Neural crest cell (in vitro differentiated cells): ENCODE measurements at places on chromosomes 2 and 18.

GRCh38 chr18:74608681-74609080, 11.0 kb downstream of the ZNF407 start:
- no peak for DNase-seq

GRCh38 chr2:189409647-189410046, 31.6 kb upstream of the WDR75 start:
- DNase-seq, result no peak

DNA sequence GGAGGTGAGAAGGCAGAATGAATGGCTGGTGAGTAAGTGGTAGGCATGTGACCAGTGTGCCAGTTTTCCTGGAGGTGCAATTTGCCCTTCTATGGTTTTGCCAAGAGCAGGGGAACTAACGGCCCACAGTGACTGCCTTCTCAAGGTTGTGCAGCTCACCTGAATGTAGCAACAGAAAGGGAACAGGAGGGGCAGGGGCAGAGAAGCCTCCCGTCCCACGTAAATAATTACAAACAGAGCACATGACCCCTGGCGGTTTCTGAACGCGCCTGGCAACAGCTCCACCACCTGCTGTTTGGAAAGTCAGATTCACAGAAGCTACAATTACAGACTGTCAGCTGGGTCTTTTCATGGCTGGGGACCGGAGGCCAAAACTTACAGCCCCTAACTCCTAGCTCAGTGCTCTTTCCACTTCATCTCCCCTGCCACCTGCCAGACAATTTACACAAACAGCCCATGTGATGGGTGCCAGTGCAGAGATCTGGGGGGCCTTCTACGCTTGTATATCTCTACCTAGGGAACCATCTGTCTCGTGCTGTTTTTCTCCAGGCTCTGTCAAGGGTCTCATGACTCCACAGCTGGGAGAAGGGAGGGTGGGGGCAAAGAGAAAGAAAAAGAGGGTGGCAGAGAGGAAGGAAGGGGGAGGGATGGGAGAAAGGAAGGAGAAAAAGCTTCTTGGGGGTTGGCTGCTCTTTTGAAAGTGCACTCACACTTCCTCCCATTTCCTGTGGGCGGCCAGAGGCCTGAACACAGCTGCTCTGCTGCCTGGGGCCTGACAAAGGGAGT, 69.6 kb downstream of the POLR1A start:
- DNase-seq, result peak; percentile 35

- no peak for DNase-seq
These were observed 148.2 kb upstream of the NCK2 start for GRCh38 chr2:105596411-105596921.

- no peak for DNase-seq
These were observed 74.7 kb downstream of the NEURL3 start for GRCh38 chr2:96430394-96430988.

DNA sequence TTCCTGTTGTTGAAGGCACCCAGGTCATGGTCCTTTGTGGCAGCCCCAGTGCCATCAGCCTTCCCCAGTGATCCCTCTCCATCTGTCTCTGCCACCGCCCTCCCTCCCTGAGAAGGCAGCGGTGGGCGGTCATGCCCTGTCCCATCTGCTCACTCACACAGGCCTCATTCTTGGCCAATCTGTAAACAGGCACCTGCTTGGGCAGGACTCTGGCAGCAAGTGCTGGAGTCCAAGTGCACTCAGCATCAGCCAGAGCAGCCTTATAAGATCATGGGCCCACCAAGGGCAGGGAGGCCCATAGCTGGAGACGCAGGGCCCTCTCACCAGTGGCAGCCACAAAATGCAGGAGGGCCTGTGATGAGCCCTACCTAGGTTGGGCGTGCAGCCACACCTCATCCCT, 140.9 kb downstream of the TWIST2 start:
- DNase-seq, result no peak

- DNase-seq, result no peak
These were observed 53.0 kb downstream of the EPHA4 start for GRCh38 chr2:221518935-221519625.

DNA sequence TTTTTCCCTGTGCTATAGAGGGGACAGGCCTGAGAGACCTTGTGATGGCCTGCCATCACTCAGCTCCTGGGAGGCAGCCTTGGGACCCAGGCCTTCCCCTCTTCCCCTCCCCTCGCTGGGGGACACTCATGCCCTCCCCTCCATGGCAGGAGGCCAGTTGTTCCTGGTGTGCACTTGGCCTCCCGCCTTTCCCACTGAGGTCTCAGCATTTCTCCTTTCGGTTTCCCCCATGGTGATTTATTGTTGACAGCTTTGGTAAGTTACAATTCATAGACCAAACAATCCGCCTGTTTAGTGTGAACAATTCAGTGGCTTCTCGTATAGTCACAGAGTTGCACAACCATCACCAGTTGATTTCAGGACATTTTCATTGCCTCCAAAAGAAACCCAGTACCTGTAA, 10.2 kb upstream of the CNDP1 start:
- DNase-seq, result no peak

- DNase-seq, result no peak
These were observed 20.0 kb downstream of the ZNF521 start for GRCh38 chr18:25332002-25332401.

DNA sequence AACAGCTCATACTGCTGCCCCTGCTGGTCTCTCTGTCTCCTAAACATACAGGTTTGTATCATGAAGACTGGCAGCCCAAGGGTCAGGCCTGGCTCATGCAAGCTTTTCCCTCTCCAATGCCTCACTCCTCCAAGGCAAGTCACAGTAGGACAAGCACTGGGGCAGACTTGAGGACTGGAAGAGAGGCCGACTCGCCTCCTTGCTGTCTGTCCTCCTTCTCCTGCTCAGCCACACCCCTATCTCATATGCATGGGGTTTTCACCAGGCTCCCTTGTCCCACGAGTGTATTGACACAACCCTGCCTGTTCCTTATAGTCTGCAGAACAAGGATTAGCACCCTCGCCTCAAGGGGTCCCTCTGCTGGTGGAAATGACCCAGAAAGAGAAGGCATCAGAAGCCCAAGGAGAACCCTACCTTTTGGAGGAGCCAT, 223.7 kb downstream of the SOX11 start:
- DNase-seq, result peak; percentile 29

GRCh38 chr2:185147361-185147760, 549.0 kb downstream of the ZNF804A start:
- no peak for DNase-seq

DNA sequence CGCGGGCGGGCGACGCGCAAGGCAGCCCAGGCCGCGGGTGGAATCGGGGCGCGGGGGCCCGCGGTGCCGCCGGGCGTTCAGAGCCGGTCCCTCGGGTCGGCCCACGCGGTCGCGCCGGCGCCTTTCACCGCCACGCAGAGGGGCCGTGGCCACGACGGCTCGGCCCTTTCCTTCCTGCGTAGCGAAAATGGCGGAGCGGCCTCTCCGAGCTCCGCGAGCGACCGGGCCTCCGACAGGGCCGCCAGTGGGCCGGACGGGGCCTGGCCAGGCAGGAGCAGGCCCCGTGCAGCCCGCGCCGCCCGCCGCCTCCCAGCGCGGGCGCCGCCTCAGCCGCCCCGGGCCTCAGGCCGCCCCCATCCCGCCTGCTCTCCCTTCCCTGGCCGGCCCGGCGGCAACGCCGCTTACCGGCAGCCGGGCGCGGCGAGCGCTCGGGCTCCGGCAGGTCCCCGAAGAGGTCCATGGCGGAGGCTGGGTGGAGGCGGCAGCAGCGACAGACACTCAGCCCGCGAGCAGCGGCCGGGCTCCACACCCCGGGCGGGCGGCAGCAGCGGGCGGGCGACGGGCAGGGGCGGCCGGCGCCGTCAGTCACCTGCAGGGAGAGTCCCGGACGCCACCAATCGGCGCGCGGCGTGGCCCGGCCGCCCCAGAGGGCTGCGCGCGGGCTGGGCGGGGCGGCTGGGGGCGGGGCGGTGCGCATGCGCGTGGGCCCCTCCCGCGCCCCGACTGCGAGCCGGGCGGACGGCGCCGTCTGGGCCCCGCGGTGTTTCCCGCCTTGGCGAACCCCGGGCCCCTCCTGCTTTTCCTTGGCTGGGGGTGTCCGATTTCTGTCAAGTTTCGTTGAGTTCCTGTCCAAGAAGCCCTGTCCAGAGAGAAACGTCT, at the start of gene ILKAP:
ILKAP (minus strand) TSS at position 602 of the 879 bp plus-strand sequence; CDS start at position 460, 142 bp downstream.
- DNase-seq, result peak; percentile 75

DNA sequence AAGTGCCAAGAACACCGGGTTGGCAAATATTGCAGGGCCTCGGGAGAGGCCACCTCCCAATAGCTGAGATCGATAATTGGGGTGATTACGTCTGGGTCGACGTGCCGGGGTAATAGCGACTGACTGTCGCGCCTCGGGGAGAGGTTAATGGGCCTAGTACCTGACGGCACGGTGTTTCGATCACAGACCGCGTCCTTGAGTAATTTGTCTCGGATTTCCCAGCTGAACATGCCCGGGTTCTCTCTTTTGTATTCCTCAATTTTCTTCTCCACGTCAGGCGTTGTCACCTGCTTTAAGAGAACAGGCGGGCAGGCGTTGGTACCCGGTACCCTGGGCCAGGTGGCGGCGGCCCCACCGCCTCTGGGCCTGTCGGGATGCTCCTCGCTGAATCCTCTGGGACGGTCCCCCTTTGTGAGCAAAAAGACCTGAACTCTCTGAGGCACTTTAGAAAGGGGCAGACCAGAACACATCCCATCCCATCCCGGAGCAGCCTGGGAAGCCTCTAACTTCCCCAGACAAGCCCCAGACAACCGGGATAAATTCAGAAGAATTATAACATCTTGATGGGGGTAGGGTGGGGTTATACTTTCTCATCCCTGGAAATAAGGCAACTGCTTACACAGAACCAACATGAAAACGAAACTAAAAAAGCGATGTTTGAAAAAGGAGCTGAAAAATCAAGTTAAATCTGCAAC, 3.3 kb downstream of the PAX3 start:
- no peak for DNase-seq

- DNase-seq, result no peak
These were observed 37.4 kb downstream of the NCKAP1 start for GRCh38 chr2:183000846-183001245.

DNA sequence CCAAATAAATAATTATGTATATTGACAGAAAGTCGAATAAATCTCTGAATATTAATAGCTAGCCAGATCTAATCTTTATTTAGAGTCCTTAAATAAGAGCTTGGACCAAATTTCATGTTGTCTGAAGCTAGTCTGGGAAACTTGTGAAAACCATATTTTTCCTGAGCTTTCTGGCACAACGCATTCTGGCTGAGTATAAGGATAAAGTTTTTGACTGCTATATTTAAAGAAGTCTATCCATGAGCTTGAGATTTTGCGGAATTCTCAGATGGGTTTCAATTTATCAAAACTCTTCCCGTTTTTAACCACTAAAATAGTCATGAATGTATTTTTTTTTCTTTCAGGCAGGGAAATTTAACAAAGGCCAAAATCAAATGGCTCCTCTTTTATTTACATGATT, 23.8 kb downstream of the FAP start:
- no peak for DNase-seq

DNA sequence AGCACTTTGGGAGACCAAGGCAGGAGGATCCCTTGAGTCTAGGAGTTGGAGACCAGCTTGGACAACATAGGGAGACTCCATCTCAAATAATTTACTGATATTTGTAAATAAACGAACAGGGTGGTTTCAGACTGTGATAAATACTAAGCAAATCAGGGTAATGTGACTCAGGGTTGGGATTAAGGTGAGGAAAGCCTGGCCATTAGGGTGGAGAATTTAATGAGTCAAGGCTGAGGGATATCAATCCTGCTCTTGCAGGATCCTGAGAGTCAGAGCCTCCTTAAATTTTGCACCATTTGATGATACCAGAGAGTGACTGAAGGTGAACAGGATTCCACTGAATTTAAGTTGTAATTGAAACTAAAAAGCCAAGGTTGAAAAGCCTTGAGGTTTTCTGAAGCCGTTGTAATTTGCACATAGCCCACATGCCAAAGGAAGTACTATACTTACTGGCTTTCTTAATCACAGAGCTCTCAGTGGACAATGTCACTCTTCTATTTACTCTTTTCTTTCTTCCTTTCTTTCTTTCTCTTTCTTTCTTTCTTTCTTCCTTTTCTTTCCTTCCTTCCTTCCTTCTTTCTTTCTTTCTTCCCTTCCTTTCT, 28.6 kb upstream of the AP1S3 start:
- DNase-seq, result no peak

DNA sequence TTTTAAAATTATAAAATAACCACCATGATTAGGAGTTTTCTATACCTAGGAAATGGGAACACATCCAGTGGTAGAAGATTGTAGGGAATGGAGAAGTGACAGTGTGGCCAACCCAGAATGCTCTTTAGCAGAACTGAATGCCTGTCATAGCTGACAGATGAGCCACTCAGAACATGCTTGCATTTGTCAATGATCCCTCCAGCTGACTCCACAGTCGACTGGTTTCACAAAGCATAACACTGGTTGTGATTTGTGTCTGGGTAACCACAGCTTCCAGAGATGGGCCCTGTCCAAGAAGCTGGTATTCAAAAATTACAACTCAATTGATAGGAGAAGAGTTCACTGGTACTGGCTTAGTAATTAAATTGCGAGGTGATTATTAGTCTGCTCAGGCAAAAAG, 9.0 kb upstream of the CTIF start:
- DNase-seq, result no peak

- no peak for DNase-seq
These were observed 13.0 kb downstream of the TEX44 start for GRCh38 chr2:231605607-231606091.

DNA sequence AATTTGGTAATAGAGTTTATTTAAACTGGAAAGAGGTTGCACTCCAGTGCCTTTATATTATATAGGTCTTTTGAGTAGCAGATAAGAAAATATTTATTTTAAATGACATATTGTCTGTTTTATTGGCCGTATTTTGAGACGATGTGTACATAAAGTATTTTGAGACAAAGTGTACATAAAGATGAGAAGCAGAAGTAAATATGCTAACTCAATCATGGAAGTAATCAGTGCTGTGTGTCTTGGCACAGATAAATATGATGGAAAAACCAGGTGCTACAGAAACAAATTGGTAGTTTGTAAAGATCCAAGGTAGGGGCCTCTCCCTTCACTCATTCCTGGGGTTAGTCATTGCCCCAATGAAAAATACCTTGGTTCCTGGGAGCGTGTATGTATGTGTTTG, 382.9 kb downstream of the DSEL start:
- DNase-seq, result no peak

- DNase-seq, result no peak
These were observed 154.3 kb downstream of the NRP2 start for GRCh38 chr2:205836477-205837221.
